ENCODE measurements at places on chromosomes 4 and X.

DNA sequence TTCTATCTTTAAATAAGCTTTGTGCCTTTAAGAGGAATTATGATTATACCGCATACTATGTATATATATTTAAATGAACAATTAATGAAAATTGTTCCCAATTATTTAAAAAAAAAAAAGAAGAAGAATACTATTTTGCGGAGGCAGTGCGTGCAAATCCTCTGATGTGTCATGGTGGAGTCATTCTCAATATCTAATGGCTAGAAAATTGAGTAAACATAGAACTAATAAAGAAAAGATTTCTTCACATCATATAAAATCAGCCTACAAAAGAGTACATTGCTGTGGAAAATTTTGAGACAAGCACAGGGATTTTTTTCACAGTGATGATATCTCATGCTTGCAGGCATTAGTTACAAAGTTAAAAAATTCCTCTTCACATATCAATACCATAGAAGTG lies 2.6 kb upstream of the EREG start:
- DNase-seq: no peak

DNA sequence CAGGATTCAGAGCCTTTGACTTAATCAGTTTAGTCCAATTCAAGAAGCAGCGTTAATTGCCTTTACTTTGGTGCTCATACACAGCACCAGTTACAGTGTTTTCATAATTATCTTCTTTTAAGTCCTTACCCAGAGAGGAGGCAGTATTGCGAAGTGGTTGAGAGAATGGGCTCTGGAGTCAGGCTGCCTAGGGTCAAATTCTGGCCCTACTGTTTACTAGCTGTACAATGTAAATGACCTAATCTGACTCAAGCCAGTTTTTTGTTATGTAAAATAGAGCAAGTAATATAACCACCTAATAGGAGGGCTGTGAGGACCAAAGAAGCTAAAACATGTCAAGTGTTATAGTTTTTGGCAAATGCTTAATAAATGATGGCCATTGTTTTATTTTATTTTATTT lies 27.6 kb downstream of the WDR44 start:
- no peak for DNase-seq

- DNase-seq: no peak
Observed at GRCh38 chr4:53674903-53675302, 83.6 kb upstream of the LNX1 start.

DNA sequence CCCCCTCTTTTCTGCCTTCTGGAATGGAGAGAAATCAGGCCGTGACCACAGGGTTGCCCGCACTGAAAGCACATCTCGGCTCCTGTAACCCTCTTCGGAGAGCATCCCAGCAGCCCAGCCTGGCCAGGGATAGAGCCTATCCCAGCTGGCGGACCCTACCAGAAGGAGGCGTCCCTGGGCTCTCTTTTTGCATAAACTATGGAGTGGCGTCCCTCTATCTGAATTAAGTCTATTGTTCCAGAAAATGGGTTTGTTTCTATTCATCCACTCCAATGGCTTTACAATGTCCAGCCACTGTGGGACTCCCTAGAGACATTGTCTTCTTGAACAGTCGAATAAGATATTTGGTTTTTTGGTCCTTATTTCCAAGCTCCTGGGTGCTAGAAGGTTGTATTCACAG lies 689 bp upstream of the NHSL2 start:
- no peak for DNase-seq

GRCh38 chr4:82753725-82754410 lies 44.7 kb downstream of the SCD5 start:
- no peak for DNase-seq
